ENCODE measurements at places on chromosomes 2 and 18.

- no peak for DNase-seq
These were observed 10.9 kb downstream of the CERS6 start for GRCh38 chr2:168466834-168467565.

GRCh38 chr2:29561181-29561580 is 360.2 kb downstream of the ALK start:
- DNase-seq = peak; percentile 37

DNA sequence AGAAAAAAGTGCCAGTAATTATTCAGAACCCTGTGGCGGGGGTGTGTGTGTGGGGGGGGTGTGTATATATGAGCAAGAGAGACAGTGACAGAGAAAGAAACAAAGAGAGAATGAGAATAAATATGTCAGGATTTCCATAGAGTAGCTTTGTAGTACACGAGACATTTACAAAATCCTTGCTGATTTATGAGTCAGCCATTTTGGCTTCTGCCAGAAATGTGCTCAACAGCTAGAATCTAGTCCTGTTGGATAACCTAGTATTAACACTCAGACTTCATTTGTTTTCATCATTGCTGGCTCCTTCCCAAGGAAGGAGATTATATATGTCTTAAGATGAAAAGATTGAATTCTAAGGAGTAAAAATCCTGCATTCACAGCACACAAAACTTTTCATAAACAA is 140.5 kb upstream of the HNRNPA3 start:
- DNase-seq = no peak

DNA sequence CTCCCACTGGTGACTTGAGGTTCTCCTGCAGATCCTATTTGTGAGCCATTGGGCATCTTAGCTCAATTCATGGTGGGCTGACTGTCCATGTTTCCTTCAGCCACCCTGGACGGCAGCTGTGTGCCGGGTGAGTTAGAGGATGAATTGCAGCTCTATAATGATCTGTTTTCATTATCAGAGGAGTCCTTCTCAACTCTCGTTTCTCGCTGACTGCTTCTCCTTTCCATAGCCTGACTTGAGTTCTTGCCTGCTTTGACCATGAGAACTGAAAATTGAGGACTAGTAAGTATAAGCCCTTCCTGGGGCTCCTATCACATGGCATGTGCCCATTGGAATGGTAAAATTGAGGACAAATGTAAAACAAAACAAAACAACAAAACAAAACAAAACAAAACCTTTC is 121.8 kb downstream of the CDC42EP3 start:
- DNase-seq = no peak

DNA sequence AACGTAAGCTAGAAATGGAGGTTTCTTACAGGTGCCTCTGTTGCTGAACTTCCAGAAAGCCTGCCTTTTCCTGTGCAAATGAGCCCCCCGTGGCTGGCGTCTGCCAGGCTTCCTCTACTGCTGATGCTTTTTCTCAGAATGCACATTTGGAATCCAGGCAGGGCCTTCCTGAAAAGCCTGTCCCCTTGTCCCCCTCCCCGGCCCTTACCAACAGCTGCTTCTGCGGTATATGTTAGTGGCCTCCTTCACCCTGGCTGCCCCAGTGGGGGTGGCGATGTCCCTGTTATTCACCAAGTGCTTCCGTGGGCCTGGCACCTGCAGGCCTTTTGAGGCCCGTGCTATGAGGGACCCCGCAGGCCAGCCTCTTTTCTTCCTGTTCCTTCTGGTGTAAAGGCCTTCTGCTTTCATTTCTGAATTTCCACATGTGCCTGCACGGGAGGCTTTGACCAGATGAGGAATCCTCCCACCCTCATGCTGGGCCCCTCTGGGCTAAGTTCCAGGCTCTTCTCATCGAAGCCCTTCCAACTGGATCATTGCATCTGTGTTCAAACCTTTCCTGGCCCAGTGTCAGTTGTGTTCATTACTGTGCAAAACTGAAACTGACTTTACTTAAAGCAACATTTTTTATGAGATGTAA is 10.4 kb downstream of the CNDP2 start:
- no peak for DNase-seq

DNA sequence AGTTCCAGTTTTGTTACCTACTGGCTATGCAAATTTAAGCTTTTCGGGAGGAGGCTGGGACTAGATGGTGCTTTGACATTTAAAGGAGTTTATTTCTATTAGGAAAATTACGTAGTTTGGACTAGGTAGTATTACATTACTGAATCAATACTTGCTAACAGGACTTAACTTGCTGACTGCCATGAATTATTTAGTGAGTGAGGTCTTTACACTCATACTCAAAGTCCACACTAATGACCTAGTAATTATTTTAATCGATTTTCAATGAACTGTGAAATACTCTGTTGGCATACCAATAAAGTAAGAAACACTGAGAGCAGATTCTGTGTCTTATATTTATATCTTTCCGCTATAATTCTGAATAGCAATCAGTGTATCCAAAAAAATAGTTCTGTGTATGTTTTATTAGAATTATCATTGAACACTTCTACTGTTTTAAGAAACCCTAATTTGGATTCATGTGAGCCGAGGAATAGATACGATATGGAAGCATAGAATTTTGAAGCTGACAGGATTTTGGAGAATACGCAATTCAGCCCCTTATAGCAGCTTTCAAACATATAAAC is 55.0 kb downstream of the CHST9 start:
- DNase-seq = no peak
